ENCODE measurements at places on chromosomes 1 and 21.

GRCh38 chr1:210438928-210439841 is 110.5 kb downstream of the HHAT start:
- no peak for DNase-seq

DNA sequence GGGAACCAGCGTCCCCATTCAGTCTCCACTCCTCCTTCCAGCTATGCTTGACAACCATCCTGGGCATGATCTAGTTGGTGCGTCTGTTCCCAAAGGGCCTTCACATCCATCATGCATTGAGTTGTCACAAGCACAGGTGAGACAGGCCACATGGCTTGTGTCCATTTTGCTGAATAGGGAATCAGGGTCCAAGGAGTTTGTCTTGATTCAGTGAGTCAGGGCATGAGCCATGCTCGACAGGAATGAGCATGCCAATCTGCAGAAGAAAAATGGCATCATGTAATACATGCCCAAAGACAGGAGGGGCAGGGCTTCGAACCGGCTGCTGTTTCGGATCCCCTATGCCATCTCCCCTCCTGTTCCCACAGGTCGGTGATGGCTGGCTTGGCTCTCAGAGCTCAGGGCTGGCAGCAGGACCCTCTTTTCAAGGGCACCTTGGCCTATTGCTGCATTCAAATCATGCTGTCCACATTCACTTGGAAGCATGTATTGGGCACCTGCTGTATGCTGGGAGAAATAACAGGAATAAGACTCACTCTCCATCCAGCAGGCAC is 44.5 kb downstream of the PKP1 start:
- DNase-seq, result no peak

- DNase-seq, result no peak
These were observed 2.4 kb downstream of the LDLRAP1 start for GRCh38 chr1:25545767-25546166.

- no peak for DNase-seq
These were observed 221.9 kb downstream of the TNR start for GRCh38 chr1:175521249-175522040.

DNA sequence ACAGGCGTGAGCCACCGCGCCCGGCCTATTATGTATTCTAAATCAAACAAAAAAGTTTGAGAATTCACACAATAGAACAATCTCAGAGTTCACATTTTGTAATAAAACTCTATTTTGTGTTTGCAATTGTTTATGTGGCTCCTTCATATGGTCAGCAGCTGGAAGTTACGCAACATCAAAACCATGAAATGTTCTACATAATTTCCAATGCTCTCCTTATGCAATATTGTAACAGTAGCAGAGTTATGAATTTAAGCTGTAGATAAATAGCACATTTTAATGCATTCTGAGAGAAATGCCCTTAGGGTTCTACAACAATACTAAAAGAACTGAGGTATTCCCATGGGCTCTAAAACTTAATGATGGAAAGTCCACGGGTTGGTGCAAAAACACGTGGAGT is 62.3 kb upstream of the COL11A1 start:
- no peak for DNase-seq

DNA sequence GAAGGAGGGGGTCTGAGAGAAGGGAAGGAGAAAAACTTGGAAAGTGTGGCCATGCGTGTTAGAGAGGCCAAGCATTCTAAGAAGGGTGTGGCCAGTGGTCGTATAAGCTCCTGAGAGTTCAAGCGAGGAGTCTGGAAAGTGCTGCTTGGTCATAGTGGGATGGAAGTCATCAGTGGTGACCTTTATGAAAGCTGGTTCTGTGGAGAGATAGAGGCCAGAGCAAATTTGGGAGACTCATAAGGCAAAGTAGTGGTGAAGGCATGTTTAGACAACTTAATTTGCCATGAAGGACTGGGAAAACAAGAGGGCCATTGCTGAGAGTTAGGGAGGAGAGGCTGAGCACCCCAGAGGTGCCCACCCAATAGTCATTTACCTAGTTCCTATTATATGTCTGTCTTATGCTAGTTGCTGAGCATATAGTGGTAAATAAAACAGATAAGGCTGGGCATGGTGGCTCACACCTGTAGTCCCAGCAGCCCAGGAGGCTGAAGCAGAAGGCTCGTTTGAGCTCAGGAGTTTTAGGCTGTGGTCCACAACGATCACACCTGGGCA is 1.9 kb downstream of the KLF17 start:
- no peak for DNase-seq

- peak; percentile 46 for DNase-seq
These were observed 5.8 kb upstream of the FAM167B start for GRCh38 chr1:32241001-32241763.

DNA sequence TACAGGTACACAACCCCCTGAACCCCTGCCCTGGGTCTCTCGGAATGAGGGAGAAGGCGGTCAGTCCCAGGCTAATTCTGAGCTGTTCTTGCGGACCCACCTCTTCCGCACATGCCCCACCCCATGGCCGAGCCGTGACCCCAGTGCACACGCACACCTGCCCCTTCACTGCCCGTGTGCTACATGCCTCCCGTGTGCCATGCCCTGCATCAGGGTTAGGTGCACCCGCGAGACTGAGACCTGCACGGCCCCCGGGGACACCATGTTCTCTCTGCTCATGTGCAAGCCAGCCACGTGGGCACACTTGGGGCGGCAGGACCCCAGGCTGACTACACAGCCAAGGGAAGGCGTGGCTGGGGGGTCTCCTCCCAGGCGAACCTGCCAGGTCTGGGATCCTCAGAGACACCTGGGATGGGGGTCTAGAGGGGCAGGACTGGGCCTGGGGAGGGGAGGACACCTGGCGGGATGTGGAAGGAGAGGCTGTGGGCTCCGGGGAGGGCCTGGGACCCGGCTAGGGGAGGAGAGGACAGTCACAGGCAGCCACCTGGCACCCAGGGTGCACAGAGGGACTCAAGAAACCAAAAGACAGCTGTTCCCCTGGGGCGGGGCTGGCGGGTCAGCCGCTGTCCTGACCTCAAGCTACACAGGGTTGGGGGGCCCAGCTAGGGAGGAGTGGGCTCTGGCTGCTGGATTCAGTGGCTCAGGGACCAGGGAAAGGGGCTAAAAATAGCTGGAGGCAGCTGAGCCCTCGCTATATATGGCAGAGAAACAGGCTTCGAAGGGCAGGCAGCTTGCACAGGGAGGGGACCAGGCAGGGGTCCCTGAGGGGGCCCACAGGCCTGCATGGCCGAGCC is 133.4 kb downstream of the CASZ1 start:
- DNase-seq, result no peak

GRCh38 chr1:3919706-3920105 is 19.6 kb upstream of the C1orf174 start:
- DNase-seq, result no peak

GRCh38 chr1:117622726-117623125 is 16.9 kb downstream of the TENT5C start:
- no peak for DNase-seq

DNA sequence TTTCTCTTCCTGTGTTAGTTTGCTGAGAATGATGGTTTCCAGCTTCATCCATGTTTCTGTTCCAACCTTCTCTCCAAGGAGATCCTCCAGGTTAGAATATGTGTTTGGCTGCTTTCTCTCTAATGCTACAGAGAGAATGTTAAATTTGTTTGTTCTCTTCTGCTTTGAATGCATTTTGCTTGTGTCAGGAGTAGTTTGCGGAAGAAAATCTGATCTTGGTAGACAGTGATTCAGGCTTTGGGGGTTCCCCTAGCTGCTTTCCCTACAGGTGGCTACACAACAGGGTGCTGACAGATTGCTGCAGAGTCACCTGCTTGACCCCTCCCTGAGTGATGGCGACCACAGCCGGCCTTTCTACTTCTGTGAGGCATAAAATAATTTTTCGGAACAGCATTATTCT is 41.8 kb downstream of the MACO1 start:
- DNase-seq, result peak; percentile 15

DNA sequence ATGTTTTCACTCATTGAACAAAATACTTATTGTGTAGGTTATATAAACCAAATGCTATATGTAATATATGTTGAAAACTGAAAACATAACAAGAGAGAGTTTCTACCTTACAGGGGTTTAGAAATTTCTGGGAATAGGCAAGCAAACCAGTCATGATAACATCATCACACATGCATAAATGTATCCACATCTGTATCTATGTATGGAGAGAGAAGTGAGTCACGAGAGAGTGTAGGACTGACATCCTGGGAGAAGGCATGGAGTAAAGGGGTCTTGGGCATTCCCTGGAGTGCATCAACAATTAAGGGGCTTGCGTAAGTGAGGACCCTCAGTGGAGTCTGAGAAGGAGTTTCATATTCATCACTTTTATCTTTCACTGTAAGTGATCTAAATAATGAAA is 65.5 kb downstream of the PCNX2 start:
- no peak for DNase-seq

DNA sequence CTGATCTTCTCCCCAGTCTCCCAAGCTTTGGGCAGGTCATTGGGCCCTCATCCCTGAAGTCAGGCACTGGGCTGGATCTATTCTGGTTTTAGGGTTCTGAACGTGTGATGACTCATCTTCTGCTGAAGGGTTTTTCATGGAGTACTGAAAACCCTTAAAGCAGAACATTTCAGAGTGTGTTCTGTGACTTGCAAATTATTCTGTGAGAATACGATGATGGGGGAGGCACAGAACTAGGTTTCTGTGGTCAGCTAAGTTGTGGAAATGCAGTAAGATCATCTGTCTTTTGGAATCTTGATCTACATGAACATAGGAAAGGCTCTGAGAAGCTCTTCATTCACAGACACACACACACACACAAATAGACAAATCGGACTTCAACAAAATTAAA is 46.2 kb downstream of the NAV1 start:
- DNase-seq, result no peak

DNA sequence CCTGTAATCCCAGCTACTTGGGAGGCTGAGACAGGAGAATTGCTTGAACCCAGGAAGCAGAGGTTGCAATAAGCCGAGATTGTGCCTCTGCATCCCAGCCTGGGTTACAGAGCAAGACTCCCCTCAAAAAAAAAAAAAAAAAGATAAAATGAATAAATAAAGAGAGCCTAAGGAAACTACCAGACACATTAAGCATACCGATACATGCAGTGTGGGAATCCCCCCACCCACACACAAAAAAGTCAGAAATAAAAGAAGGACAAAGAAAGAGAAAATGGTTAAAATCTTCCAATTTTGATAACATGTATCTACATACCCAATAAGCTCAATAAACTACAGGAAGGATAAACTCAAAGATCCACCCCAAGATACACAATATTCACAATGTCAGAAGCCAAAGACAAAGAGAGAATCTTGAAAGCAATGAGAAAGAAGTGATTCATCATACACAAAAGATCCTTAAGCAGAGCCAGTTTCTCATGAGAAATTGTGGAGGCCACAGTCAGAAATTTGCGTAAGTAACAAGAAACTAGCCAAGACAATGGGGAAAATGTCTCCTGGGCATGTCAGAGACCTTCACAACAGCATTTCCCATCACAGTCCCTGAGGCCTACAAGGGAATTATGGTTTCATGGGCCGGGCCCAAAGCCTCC is 1197.0 kb downstream of the AMY1C start:
- DNase-seq, result no peak

DNA sequence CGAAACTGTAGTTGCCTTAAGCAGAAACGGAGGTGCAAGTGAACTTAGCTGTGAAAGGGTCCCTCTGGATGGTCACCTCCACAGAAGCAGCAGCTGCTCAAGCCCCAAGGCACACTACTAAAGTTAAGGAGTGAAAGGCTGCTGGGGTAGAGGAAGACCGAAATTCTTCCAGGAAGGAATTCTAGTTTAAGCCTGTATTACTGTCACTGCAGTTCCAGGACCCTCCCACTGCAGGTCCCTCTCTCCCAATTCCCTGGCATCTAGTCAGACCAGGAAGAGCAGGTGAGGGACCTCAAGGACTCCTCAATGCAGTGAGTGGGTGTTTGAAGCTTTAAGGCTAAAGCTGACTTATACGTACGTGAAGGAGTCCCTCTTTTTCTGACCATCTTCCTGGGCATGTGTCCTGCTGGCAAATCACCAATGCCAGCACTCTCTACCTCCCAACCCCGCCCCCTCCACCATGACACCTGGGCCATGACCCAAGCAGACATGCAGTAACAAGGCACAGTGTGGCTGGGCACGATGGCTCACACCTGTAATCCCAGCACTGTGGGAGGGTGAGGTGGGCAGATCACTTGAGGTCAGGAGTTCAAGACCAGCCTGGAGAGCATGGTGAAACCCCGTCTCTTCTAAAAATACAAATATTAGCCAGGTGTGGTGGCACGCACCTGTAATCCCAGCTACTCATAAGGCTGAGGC is 57.2 kb downstream of the TGFBR3 start:
- no peak for DNase-seq

DNA sequence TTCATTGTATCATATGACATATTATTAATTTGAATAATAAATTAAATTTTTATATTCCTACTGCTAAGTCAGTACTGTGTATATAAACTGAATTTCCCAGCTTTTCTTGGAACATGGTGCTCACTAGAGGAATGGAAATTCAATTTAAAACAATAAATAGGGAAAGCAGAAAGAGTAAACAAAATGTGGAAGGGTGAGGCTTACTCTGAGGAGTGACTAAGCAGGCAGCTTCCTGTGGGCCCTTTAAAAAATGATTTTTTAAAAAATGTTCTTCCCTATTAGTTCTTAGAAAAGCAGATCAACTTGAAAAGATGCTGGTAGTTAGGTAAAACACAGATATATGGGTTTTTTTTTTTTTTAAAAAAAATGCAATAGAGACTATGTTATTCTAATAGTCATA is 49.5 kb upstream of the S1PR1 start:
- DNase-seq, result no peak

GRCh38 chr1:65264197-65264929 is 45.0 kb upstream of the DNAJC6 start:
- DNase-seq, result peak; percentile 6

- DNase-seq, result no peak
These were observed 13.4 kb downstream of the IBA57 start for GRCh38 chr1:228178737-228179684.

- no peak for DNase-seq
These were observed 14.8 kb upstream of the ARHGEF16 start for GRCh38 chr1:3439346-3440299.

DNA sequence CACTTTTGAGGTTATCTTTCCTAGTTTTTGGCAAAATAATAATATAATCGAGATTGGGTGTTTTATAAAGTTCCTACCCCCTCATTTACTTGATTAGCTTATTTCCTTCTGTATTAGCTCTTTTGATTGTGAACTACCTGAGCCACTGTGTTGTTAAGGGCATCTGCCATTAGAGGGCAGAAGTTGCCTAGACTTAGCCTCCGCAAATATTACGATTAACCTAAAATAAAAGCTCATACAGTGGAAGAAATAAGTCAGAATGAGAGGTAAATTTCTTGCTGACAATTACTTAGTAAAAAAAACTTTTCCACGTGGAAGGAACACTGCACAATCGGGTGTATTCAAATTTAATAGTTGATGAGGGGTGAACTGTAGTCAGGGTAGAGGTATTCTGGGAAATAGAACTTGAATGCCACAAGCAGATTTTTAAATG is 2.3 kb downstream of the H3-3A start:
- DNase-seq, result peak; percentile 31

DNA sequence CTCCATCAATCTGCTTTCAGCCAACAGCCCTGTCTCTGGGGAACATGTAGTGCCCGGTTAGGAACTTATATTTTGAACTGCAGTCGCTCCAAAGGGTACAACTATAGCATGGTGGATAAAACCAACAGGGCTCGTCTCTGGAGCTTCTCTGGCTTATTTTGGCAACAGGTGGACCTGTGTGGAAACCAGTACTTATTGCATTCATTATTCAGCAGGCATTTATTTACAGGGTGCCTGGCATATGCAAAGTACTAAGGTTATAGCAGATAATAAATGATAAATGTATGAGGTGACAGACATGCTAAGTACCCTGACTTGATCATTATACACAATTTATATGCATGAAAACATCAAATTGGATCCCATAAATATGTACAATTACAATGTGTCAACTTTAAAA is 93.7 kb downstream of the RGS7 start:
- DNase-seq, result no peak

- DNase-seq, result no peak
These were observed 824.6 kb upstream of the TMPRSS15 start for GRCh38 chr21:19228226-19228625.

Measured in stimulated activated CD4-positive, alpha-beta T cell treated with anti-CD3 and anti-CD28 coated beads, Interleukin-4, amount 100 ng/mL, for 1 hour (primary cell).